ENCODE measurements at places on chromosomes 12 and 14.

GRCh38 chr12:52346593-52346992 is 20.7 kb downstream of the KRT85 start:
- no peak for DNase-seq

- no peak for DNase-seq
Observed at GRCh38 chr12:28535216-28535615, 345.0 kb downstream of the CCDC91 start.

DNA sequence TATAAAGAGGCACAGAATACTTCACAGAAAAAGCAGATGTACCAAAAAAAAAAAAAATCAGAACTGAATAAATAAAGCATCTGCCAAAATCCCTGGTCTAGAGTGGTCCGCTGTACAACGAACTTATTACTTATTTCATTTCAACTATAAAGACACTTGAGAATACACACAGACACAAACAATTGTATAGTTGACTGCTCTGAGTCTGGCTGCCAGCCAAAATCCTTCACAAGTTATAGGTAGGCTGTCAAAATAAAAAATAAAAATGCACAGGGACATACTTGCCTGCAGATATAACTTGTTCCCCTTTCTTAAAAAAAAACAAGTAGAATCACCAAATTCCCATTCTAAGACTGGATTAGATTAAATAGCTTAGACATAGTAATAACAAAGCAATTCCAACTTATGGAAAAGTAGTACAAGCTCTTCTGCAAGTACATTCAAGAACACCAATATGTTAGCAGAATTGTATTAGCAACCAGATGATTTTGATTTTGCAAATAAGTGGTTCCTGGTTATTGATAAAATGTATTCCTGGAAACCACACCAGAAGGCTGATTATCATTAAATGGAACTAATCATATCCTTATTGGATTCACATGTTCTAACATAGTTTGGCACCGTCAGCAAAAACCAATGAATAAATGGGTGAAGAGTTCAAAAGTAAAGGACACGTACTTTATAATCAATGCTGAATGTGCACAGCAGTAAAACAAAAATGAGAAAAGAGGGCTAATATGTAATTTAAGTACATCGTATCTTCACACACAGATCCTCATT is 248.5 kb downstream of the NELL2 start:
- DNase-seq: no peak

DNA sequence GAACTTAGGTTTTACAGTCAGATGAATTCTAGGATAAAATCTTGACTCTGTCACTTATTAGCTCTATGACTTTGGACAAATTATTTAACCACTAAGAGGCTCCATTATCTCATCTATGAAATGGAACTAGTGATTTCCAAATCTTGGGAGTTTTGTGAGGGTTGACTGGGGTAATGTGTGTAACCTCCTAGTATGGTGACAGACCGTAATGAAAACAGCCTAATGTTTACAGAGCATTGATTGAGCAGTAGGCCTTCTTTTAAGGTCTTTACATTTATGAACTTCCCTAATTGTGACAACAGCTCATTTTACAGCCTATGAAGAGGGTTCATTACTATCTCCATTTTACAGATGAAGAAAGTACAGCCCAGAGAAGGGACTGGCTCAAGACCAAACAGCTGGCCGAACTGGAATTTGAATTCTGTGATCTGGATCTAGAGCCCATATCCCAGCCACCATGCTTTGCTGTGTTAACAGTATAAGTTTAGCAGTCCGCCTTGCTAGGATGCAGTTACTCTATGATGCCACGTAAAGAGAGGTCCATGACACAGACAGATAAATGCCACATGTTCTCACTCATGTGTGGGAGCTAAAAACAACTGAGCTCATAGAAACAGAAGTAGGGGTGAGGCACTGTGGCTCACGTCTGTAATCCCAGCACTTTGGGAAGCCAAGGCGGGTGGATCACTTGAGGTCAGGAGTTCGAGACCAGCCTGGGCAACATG is 9.1 kb upstream of the FBXL14 start:
- no peak for DNase-seq

DNA sequence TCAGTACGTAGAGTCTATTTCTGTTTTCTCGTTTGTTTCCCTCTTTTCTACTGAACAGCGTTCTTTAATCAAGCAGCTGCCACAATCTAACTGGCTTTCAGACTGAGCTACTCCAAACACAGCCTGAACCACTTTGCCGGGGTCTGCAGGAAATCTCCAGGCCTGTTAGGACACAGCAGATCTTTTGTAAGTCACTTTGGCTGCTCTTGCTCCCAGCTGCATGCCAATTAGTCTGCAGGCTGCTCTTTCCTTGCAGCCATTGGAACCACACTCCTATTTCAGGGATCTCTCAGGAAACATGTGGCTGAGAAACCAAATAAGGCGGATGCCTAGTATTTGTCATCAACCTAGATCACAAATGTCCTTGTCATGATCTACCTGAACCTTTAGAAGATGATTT is 73.6 kb downstream of the TMTC1 start:
- DNase-seq: peak; percentile 92

GRCh38 chr14:91858536-91859275 is 8.6 kb downstream of the TC2N start:
- no peak for DNase-seq

DNA sequence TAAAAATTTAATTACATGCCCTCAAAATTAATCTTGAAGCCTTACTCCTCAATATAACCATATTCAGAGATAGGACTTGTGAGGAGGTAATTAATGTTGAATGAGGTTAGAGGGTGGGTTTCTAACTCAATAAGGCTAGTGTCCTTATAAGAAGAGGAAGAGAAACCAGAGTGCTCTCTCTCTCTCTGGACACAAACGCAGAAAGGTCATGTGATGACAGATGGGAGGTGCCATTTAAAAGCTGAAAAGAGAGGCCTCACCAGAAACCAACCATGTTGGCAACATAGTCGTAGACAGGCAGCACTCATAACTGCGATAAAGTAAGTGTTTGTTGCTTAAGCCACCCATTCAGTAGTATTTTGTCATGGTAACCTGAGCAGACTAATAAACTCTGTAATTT is 378.5 kb upstream of the LMO3 start:
- DNase-seq: no peak

DNA sequence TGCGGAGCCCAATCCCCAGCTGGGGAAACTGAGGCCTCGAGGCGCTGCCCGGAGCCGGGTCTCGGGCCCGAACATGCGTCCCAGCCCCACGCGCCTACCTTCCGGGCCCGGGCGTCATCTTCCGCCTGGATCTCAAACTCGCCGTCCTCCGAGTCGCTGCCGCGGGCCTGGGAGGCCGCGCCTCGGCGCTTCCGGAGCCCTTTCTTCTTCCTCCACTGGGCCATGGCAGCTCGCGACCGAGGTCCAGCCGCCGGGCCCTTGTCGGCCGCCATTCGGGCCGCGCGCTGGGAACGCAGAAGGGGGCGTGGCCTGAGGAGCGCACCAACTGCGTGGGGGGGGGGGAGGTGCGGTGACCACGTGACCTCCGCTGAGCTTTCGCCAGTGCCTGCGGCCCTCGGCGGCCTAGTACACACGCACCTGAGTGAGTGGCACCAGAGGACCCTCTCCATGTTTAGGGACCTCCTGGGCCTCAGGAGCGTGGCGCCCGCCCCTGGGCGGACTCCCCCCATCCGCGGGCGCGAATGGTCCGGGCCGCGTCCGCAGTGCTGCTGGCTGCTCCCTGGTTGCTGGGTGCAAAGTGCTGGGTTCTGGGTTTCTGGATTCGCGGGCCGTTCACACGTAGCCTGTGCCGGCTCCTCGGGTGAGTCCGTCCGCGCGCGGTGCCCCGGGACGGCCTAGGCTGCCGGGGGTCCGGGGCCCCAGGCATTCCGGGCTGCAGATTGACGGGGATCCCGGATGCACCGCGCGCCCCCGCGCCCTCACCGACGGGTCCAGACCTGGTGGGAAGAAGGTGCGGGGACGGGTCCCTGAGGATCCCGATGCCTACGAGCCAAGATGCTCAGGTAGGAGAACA is at the start of the genes DDX54 and RITA1:
Gene DDX54, minus strand, starts transcription at position 299 of the 853 bp plus-strand sequence. Its CDS starts 27 bp downstream, at position 272.
Gene RITA1, plus strand, starts transcription at position 542 of the 853 bp plus-strand sequence. CDS start 1,026 bp downstream, outside the sequence.
- peak; percentile 80 for DNase-seq

DNA sequence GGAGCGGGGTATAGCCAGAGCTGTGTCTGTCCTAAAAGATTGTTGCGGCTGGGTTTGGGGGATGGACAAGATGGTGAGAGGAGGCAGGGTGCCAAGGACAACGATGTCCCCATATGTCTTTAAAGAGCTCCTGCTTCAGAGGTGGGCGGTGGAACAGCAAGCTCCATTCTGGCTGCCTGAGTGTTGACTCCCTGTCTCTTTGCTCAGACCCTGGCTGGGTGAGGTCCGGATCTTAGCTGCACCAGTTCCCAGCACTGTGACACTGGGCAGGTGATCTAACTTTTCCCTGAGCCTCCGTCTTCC is 8.3 kb upstream of the WSCD2 start:
- no peak for DNase-seq

DNA sequence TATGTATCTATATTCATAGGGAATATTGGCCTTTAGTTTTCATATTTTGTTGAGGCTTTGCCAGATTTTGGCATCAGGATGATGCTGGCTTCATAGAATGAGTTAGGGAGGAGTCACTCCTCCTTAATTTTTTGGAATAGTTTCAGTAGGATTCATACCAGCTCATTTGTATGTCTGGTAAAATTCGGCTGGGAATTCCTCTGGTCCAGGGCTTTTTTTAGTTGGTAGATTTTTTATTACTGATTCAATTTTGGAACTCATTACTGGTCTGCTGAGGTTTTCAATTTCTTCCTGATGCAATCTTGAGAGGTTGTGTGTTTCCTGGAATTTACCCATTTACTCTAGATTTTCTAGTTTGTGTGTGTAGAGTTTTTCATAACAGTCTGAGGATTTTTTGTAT is 175.2 kb downstream of the EPS8 start:
- DNase-seq: no peak

DNA sequence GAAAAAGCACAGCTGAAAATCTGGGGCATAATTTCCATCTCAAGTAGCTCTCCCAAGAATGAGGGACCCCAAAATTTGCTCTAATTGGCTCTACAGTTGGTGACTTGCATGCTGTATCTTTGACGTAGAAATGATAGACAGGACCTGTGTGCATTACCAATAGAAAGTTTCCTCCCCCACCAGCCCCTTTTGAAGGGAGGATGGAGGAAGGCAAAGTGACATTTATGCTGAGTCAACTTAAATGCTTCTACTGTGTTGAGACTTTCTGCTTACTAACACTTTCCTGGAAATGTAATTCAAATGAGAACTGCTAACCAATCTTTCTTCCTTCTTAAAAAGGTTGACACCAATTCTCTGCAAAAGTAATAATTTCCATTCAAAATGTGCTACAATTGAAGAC is 31.9 kb downstream of the TSPAN8 start:
- no peak for DNase-seq

- DNase-seq: no peak
Observed at GRCh38 chr12:53781228-53781801, 29.5 kb upstream of the CISTR start.

- no peak for DNase-seq
Observed at GRCh38 chr12:3972576-3972975, 99.4 kb upstream of the PARP11 start.

- no peak for DNase-seq
Observed at GRCh38 chr12:53481939-53482586, 17.2 kb downstream of the MAP3K12 start.

DNA sequence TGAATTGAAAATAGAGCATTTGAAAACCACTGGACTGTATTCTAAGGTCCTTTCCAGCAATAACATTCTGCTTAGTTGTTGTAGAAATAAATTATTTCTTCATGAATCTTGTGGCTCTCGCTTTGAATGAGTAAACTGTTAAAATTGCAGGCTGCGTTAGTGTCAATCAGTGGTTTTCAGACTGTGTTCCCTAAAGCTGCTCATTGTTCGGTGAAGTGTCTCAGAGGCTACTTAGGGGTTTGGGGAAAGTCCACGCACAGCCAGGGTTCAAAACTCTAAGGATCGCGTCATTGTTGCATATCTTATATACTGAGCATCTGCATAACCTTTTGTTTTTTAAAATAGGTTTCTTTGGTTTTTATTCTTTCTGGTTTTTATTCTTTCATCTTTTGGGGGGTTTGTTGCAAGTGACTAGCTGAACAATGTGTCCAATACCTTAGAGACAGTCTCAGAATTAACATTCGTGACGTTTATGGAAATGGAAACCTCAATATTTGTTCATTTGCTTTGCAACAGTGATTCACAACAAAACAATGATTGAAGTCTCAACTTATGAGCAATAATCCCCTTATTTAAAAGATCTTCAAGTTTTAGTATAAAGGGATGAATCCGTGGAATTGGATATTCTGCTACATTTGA is 108.1 kb downstream of the TTLL5 start:
- DNase-seq: no peak

DNA sequence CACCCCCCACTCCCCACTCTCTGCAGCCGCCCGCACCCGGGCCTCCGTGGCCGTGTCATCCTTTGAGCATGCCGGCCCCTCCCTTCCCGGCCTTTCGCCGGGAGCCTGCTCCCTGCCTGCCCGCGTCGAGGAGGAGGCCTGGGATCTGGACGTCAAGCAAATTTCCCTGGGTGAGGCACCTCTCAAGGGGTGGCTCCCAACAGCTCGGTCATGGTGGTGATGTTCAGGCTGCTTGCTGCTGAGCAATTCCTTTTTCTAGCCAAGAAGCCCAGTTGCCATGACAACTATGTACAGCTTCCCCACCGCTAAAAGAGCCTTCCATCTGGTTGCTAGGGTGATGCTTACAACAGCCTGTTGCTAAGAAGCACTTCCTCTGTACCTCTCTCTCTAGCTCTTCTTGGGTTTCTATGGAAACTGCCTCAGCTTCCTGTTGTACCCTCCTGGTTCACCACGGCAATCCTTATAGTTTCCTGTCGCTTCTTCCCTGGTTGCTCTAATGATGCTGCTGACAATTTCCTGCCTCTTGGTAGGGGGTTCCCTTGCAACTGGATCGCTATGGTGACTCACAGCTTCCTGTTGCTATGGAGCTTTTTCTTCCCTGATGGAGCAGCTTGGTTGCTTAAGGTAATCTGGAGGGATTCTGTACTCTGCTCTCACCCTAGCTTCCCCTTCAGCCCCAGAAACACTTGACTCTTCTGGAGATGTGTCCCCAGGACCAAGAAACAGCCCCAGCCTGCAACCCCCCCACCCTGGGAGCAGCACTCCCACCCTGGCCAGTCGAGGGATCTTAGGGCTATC is 11.0 kb downstream of the ZNF219 start:
- DNase-seq: no peak

DNA sequence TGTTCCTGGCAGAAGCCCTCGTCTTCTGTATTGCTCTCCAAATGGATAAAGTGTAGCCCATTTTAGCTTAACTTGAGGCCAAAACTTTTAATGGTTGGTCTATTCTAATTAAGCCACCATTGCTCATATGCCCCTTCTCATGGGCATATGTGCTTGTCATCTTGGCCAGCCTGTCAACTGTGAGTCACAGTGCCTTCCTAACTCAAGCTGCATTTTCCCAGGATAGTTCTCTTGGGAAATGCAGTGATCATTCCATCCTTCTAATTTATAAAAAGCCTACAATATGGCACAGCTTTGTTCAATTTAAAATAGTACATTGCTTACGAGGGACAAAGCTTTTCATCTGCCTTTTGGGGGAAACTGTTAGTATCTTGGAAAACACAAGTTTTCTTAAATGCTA is 6.6 kb downstream of the PTHLH start:
- no peak for DNase-seq

DNA sequence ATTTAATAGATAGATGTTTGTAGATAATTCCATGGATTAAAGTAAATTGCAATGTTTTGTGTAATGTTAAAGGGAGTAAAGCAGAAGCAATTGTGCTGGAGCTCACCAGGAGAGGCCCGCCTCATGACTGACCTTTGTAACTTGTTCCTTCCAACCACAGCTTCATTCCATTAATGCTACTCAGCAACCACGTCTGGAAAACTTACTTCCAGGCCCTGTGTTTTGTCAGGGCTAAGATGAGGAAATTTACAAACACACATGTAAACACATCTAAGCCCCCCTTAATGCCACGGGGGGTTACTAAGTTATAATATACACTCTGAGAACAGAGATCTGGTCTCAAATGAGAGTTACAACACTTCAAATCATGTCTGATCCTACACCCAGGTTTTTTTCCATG is 12.4 kb downstream of the LUM start:
- DNase-seq: no peak

Measured in NT2/D1 (cell line).